Activated T-cell treated with anti-CD3 and anti-CD28 coated beads for 24 hours (primary cell): ENCODE measurements at places on chromosomes 7 and 10.

DNA sequence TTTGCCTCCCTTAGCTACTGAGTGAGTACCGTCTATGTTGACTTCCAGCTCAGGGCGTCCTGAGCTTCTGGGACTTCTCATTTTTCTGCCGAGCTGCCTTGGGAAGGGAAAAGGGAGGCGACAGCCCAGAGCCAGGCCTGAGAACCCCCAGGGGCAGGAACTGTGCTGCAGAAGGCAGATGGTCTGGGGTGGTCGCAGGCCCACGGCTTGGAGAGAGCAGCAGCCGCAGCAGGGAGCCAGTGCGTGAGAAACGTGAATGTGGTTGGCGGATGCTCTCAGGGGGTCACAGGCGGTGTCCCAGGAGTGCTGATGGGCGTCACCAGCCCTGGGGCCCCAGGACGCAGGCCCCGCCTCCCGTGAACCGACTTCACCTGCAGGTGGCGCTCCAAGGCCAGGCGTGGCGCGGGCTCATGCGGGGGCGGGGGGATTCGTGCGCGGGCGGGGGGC is 9.2 kb upstream of the PWWP2B start:
- peak; percentile 53 for DNase-seq

- DNase-seq = no peak
Measured at GRCh38 chr10:132877473-132877872, 64.9 kb downstream of the CFAP46 start.

GRCh38 chr7:13276977-13277376 is 589.5 kb downstream of the ARL4A start:
- DNase-seq = no peak

DNA sequence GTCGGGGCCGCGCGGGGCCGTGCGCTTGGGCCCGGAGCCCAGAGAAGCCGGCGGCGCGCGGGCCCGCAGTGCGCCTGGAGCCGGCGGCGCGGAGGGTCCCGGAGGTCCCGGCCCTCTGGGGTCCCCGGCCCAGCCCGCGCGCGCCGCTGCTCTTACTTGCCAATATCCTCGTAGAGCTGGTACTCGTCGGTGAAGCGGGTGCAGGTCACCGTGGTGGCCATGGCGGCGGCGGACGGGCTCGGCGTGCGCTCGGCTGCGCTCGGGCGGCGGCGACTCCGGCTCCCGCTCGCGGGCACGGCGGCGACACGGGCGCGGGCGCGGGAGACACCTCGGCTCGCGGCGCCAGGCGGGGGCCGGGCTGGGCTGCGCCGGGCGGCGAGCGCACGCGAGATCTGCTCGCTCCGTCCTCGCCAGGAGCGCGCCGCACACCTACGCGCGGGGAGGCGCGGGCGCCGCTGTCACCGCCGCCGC is at the start of gene CAMK2B:
Gene CAMK2B (minus strand): TSS at position 394 of the 471 bp plus-strand sequence. CDS start 173 bp downstream, at position 221.
- no peak for DNase-seq

GRCh38 chr7:71026680-71027079 is 105.3 kb upstream of the GALNT17 start:
- no peak for DNase-seq
